Fibroblast of the aortic adventitia (primary cell): ENCODE measurements at places on chromosomes 12 and 14.

- DNase-seq: no peak
Observed at GRCh38 chr14:91303091-91303923, 58.8 kb upstream of the GPR68 start.

GRCh38 chr12:65810036-65810435 lies 14.2 kb upstream of the HMGA2 start:
- DNase-seq: peak; percentile 69

DNA sequence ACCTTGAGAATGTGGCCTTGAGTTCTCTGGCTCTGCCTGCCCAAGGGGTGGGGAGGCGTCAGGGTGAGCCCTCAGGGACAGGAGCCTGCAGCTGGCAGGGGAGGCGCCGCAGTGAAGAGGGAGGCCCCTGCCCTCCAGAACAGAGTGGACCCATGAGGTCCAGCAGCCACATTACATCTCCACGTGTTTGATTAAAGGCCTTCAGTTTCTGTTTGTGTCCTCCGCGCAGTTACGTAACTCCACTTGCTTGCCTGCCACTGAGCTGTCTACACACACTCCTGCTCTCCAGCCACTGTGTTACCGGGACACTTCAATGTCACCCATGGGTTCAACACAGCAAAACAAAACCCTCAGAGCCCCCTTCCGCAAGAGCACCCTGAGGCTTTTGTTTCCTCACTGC lies 70.4 kb downstream of the CHGA start:
- no peak for DNase-seq

DNA sequence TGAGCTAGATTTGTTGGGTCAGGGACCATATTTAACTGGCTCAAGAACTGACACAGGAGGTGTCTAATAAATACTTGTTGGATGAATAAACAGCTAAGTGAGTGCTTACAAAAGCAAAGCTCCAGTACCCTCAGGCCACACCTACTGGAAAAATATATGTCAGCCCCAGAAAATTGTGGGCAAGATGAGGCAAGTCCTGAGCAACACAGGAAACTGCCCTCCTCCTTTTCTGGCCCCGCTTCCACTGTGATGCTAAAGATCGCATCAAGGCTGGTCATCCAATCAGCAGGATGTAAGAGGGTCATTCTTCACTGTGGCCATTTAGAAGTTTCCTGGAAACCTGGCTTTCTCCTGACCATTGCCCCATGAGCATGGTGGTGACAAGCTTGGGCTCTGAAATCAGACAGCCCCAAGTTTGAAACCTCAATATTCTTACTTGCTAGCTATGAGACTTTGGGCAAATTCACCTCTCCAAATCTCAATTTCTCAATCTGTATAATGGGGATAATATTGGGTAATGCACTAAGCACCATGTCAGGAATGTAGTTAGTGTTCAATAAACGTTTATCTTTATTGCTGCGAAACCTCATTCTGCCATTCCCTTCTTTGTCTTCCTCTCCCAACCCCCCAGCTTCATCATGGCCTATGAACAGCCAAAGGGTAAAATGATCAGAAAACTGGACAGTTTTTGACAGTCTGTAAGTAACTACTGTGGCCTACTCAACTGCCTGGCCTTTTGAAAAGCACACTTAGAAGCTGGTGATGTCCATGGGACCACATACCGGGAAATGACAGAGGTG lies 139.3 kb upstream of the PZP start:
- peak; percentile 55 for DNase-seq

DNA sequence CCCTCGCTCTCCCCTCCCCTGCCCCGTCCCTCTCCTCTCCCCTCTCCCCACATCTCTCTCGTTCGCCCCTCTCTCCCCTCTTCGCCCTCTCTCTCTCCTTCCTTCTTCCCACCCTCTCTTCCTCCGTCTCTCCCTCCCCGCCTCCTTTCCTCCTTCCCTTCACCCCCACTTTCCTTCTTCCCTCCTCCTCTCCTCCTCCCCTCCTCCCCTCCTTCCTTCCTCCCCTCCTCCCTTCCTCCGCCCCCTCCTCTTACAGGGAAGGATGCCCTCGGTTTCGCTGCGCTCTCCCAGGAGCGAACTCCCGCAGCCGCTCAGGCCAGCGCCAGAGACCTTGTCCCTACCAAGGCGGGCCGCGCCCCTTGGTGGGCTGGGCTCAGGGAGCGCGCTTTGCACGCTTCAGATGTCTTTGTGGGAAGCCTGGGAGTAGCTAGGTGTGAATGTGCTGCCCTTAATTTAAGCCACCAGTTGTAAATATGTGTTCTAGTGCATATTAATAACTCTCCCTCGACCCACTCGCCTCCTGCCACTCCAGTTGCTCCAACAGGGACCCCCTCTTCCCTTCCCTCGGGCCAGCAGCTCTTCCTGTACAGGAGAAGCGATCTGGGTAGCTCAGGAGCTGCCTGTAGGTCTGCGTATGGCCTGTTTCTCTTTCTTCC lies 13.3 kb upstream of the MAP3K9 start:
- DNase-seq: no peak

DNA sequence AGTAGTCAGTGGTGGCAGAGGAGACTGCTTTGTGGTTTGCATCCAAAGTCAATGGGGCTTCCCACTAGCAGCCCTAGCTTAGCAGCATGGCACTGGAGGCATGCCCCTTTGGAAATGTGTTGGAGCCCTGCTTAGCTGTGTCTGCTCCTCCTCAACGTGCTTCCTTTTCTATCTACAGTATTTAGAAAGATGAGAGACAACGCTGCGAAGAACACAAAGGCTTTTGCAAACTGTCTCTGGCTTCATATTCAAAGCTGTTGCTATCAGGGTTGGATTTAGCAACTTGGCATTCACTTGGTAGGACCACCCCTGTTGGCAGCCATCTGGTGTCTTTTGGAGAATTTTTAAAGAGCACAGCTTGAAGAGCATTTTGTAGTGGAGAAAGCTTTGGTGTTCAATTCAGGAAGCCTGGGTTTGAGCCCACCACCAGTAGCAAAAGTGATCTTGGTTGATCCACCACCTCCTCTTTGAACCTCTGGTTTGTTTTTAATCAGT lies 82.1 kb upstream of the CCDC196 start:
- no peak for DNase-seq

DNA sequence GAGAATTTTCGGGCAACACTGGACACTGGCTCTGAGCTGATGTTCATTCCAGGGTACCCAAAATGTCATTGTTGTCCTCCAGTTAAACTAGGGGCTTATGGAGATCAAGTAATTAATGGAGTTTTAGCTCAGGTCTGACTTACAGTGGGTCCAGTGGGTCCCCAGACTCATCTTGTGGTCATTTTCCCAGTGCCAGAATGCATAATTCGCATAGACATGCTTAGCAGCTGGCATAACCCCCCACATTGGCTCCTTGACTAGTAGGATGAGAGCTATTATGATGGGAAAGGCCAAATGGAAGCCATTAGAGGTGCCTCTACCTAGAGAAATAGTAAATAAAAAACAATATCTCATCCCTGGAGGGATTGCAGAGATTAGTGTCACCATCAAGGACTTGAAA lies 818.9 kb downstream of the TMTC2 start:
- no peak for DNase-seq

- DNase-seq: no peak
Observed at GRCh38 chr12:57187222-57188089, 29.1 kb upstream of the NXPH4 start.

DNA sequence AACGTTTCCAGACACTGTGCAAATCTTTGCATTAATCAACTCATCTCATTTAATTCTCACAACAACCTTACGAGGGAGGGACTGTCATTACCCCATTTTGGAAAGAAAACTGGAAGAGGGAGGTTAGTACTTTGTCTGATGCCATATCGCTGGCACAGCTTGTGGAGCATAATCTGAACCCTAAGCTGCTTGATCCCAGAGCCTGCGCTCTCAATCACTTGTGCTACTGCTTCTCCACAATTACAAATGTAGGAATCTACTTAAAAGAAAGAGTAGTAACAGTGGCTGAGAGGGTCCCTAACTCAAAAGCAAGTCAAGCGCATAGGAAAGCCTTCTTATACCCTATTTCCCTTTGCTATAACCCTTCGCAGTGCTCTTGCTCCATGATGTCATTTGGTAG lies 3.2 kb downstream of the EFS start:
- no peak for DNase-seq

DNA sequence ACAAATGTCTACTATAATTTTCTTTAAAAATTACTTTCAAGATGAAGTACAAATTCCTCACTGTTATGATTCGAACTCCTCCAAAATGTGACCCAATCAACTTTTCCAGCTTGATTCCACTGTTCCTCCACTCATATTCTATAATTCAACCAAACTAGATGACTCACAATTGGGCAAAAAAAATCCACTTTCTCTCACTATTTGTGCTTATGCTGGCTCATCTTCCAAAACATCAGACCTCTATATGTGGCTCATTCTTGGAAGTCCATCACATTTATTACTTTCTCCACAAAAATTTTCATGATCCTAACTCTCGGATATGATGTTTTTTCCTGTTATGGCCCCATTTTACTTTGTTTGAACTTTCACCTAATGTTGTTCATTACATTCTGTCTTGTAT lies 26.9 kb upstream of the RXYLT1 start:
- DNase-seq: no peak

DNA sequence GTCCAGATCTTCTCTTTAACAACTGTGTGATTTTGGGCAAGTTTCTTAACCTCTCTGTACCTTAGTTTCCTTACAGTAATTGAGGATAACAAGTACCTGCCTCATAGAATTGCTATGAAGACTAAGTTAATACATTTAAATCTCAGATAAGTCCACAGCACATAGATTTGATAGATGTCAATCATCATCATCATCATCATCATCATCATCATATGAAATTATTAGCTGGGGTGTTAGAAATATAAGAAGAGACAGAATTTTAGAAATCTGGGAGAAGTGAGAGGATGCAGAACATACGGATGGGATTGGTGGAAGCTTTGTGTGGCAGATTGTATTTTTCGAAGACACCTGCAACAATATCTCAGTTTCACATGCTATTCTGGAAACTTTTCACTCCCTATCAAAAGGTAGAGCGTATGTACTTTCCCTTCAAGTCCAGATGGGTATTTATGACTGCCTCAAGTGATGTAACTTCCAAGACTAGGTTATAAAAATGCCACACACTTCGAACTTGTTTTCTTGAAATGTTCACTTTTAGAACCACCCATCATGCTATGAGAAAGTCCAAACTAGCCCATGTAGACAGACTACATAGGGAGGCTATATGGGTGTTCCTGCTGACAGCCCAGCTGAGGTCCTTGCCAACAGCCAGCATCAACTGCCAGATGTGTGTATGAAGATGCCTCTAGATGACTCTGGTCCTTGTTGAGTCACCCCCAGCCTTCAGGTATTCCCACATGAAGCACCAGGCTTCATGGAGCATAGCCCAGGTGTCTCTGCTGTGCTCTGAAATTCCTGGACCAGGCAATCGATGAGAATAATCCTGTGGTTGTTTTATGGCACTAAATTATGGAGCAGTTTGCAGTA lies 20.7 kb upstream of the SDR39U1 start:
- DNase-seq: no peak

- DNase-seq: no peak
Observed at GRCh38 chr14:71856199-71856919, 75.9 kb upstream of the RGS6 start.

DNA sequence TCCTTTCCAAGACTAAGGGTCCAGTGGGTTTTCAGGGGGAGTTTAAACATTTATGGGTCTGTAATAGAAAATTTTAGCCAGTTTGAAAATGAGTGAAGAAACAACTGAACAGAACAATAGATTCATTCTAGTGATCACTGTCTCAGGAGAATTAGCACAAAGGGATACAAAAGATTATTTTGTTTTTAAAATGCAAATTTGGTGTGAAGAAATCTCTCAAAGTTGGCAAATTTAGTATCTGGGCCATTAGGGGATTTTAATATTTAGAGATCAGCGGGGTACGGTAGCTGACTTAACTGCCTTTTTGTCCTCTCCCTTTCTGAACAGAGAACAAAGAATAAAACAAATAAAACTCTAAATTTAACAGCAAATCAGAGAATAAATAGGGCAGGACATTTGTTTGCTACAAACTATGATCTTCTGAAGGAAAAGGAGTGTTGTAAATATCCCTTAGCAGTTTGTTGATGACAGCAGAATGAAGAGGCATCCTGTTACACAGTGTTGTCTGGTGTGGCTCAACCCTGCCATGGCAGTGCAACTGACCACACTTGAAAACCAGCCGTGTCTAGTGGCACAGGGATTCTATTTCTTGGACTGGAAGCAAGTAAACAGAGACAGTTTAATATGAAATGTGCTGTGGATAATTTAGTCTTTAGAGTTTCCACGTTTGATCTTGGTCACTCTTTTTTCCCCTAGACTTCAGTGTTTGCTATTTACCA lies 46.3 kb upstream of the LRTM2 start:
- no peak for DNase-seq

- no peak for DNase-seq
Observed at GRCh38 chr14:104293231-104293841, 154.9 kb downstream of the KIF26A start.

DNA sequence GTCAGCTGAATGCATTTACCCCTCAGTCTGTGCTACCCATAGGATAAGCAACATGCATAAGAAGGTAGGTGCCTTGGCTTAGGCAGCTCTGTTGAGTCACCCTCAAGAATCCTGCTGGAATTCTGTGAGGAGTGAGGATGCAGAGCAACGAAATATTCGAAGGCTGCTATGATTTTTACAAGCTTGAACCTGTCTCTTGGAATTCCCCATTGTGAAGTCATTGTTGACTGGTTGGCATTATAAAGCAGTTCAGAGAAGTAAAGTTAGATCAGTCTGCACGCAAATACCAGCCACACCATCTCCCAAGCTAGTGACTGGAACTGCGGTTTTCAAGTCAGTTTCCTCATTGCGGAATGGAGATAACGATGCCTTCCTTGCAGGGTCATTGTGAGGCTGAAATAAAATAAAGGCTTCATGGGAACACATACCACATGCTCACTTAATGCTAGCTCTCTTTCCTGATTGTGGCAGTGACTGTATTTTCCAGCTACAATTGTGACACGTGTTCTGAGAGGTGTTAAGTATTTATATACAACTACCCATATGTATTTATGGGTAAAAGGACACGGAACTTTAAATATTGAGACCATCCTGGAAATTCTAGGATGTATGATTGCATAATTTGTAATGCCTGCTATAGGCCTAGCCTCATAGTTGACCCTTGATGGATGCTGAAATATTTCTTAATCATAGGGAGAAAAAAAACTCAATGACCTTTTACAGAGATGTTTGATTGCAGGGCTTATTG lies 96.7 kb downstream of the ETV6 start:
- no peak for DNase-seq

GRCh38 chr12:46908936-46909635 lies 83.3 kb upstream of the SLC38A4 start:
- no peak for DNase-seq

DNA sequence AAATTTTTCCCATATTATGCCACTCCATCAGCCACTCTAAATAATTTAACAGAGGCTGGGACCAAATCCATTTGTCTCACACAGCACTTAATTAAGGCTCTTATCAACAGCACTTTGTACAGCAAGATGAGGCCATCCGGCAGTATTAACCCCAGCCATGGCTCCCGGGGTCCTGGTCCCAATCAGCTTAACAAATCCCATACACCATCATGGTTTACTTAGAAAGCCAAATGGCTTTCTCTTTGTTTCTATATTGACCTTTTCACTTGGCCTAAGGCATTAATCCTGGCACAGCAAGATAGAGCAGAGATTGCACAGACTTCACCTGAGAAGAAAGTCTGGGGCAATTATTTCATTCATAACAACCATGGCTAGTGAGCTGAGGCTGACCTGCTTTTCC lies 38.6 kb downstream of the SPTSSA start:
- no peak for DNase-seq
